ENCODE measurements at places on chromosomes 5 and 9.

GRCh38 chr9:119736491-119737454, 367.5 kb upstream of the BRINP1 start:
- no peak for DNase-seq

DNA sequence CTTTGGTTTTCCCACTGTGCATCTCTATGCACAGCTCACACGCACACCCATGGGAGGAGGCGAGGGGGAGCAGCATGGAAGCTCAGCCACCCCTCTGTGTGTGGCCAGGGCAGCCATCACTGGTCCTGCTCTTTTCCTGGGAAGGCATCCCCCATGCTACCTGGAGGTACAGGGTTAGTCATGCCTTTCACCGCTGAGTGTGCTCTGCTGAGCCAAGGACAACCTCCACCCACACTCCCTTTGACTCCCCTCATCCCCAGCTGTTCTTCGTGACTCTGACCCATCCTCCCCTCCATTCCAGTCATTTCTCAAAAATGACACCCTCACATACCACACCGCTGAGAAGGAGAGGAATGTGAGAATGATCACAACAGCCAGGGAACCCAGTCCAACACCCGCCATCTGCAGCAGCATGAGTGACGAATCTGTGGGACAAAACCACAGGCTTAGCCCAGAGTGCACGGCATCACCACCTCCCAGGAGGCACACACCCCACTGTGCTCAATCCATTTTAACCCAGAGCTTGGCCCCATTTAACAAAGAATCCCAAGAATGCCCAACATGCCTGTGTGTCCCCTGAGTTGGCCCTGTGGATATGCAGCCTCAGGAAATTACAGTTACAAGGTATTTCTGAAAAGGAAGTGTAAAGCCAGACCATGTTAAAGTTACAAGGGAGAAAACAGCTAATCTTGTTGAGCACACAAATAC, 133.4 kb downstream of the SUSD1 start:
- DNase-seq = no peak

GRCh38 chr5:150642567-150642927, 2.1 kb downstream of the SYNPO start:
- no peak for DNase-seq

DNA sequence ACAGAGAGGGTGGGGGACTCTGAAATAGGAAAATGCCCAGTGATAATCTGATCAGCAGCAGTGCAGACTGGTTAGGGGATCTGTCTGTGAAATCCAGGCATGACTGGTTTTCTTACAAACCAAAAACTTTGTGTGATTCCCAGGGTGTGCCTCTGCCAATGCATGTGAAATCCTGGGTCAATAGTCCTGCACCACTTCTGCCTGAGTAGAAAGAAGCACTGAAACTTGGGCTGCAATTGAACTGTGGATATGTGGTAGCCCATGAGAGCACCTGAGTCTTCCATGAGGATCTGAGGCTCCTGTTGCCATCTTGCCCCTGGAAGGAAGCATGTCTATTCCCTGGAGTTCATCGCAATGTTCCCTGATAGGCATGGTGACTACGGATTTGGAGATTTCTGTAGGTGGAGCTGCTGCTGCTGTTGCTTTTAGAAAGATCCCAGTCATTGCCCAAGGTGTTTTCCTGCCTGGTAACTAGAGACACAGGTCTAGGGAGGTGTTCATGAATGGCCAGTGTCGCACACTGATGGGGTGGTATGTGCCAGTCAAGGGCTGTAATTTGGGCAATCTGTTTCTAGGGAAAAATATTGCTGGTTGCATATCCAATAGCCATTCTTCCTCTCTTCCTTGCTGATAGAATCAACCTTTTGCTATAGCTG, 146.7 kb downstream of the CARTPT start:
- no peak for DNase-seq

- no peak for DNase-seq
These were observed 346.0 kb downstream of the KDM4C start for GRCh38 chr9:7103771-7104170.

DNA sequence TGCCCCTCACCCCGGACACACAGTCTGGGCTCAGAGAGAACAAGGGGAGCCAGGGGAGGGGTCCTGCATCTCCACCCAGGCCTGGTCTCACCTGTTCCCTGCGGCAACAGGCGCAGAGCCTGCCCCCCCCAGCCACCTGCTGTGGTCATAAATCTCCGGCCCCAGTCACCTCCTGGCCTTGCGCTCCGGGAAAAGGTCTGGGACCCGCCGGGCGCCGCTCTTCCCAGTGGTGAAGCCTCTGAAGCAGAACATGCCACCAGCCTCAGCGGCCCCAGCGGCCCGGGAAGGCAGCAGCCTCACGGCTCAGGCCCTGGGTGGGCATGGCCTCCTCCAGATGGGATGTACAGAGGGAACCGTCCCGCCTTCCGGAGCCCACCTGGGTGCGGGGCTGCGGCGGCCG, 20.6 kb downstream of the NOTCH1 start:
- DNase-seq = no peak

DNA sequence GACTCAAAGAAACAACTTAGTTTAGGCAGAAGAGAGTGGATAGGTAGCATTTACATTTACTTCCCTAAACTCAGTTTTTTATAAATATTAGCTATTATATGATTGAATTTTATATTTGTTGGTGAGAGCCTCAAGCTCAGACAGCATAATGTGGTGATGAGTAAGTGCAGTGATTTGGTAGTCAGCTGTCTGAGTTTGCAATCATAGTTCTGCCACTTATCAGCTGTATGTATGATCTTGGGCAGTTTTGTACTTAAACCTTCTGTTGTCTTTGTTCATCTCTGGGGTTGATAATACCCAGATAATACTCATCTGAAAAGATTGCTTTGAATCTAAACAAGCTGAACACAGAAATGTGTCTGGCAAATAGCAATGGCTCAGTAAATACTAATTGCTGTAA, 108.8 kb downstream of the ANXA1 start:
- no peak for DNase-seq

DNA sequence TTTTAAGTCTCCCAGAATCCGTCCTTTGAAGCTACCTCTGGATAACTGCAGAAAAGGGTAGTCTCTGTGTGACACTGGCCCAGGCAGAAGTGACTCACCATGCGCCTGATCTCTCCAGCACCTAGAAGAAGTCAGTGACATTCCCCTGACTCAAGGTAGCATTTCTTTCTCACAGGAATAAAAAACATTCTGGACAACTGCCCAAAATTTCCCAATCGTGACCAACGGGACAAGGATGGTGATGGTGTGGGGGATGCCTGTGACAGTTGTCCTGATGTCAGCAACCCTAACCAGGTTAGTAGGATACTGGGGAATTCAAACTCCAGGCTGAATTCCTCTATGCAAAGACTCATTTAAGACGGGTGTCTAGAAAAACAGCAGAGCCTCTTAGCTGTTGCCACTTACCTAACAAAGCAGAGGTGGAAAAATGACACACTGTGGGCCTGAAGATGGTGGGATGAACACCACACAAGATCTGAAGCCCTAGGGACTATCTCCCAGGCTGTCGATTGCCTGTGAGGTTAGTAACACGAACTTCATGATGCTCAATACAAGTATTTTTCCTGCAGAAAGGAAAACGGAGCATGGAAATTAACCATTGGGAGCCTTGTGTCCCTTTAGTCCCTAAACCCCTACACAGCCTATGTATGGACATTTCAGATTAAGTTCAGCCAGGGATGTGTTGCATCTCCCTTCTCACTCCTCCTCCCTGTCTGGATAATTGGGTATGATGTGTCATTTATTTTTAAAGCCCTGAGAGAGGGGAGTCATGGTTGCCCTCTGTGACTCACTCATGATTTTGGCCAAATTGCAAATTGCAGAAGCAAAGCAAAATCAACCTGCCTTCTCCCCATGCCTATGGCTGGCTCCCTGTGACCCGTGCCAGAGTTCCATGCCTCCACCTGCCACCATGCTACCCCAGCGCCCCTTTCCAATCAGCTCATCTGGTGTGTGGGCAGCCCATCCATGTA, 37.2 kb downstream of the THBS4 start:
- no peak for DNase-seq

DNA sequence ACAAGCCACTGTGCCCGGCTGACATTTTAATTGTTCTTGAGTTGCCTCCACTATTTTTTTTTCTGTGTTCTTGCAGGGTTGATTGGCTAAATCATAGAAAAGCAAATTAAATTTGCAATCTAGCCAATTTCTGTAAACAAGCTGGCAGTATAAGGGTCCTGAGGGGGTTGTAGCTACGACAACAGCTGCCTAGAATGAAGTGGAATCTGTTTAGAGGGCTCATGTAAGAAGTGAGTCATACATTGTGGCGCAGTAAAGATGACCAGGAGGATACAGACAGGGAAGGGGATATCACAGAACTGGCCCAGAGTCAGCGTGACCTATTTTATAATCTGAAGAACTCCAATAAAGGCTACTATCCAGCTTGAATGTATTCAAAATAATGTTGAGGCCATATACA, 82.2 kb upstream of the TLE1 start:
- no peak for DNase-seq

DNA sequence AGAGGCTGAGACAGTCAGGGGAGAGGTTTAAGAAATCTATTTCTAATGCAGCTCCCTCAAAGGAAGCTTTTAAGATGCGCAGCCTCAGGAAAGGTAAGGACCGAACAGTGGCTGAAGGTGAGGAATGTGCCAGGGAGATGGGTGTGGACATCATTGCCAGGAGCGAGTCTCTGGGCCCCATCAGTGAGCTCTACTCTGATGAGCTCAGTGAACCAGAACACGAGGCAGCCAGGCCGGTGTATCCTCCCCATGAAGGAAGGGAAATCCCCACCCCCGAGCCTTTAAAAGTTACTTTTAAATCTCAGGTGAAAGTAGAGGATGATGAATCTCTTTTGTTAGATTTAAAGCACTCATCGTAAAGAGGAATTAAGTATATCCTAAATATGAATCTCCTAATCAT, 8.2 kb downstream of the CAVIN4 start:
- DNase-seq = no peak

GRCh38 chr9:545480-545879, 296.0 kb upstream of the DMRT1 start:
- DNase-seq = no peak

GRCh38 chr5:106601620-106602019, 1069.1 kb downstream of the EFNA5 start:
- no peak for DNase-seq

- no peak for DNase-seq
These were observed 662 bp upstream of the DOLPP1 start for GRCh38 chr9:129080298-129080600.

GRCh38 chr5:34914671-34915138, 599 bp downstream of the RAD1 start:
- DNase-seq = no peak

GRCh38 chr5:24823625-24824024, 178.8 kb upstream of the CDH10 start:
- no peak for DNase-seq

DNA sequence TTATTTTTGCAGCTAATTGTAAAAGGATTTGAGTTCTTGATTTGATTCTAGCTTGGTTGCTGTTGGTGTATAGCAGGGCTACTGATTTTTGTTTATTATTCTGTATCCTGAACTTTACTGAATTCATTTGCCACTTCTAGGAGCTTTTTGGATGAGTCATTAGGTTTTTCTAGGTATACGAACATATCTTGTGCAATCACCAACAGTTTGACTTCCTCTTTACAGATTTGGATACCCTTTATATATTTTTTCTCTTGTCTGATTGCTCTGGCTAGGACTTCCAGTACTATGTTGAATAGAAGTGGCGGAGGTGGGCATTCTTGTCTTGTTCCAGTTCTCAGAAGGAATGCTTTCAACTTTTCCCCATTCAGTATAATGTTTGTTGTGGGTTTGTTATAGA, 210.8 kb downstream of the FGF10 start:
- DNase-seq = no peak

GRCh38 chr5:81779125-81779915, 28.4 kb upstream of the SSBP2 start:
- DNase-seq = no peak

- no peak for DNase-seq
These were observed 38.7 kb upstream of the PRLR start for GRCh38 chr5:35269006-35269405.

GRCh38 chr5:178839319-178839704, 20.4 kb upstream of the ZNF354B start:
- DNase-seq = peak; percentile 1

DNA sequence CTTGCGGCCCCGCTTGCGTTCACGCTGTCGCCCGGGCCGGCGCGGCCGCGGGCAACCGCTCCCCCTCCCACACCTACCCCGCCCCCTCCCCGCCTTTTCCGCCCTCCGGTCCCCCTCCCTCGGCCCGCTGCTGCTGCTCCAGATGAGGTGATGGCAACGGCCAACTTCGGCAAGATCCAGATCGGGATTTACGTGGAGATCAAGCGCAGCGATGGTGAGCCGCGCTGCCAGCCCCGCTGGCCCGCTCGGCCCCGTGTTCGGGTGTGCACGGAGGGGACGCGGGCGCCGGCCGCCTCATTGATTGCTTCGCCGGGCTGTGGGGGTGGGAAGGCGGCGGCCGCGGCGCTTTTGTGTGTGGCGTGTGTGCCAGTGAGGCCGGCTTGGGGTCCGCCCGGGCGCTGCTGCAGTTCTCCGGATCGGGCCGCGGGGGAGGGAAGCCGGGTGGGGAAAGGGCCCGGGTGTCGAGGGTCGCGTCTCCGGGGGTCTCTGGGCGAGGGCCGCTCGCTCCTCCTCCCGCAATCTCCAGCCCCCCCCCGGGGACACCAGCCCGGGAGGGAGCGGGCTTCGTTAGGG, 403 bp downstream of the KIF2A start:
- no peak for DNase-seq

- no peak for DNase-seq
These were observed 70.5 kb downstream of the GTF3C4 start for GRCh38 chr9:132740526-132741309.

- DNase-seq = no peak
These were observed 132.2 kb downstream of the ARHGAP26 start for GRCh38 chr5:142902186-142902965.

- no peak for DNase-seq
These were observed 33.3 kb upstream of the CDKN2AIPNL start for GRCh38 chr5:134444941-134445471.

GRCh38 chr5:177317959-177318377, 6.3 kb upstream of the MXD3 start:
- peak; percentile 5 for DNase-seq

- no peak for DNase-seq
These were observed 494.2 kb upstream of the KLF4 start for GRCh38 chr9:107983762-107984161.

DNA sequence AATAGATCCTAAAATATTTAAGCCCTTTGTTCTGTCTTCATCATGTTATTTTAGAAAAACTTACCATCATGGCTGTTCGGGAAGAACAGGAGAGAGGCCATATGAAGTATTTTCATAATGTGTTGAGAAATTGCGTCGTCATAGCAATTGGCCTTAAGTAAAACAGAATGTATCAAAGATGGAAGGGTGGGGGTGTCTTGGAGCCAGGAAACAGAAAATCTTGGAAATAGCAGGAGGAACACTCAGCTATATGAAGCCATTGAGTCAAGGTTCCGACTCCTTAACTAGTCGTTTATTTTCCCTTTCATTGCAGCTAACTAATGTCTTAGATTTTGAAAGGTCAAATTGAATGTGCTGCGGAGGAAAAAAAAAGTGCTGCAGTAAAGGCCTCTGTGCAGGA, 1.3 kb downstream of the SPTAN1 start:
- no peak for DNase-seq

GRCh38 chr5:18072600-18072999, 438.3 kb downstream of the TAF11L14 start:
- DNase-seq = no peak
